Neuronal stem cell (in vitro differentiated cells): ENCODE measurements at places on chromosomes 7 and 10.

DNA sequence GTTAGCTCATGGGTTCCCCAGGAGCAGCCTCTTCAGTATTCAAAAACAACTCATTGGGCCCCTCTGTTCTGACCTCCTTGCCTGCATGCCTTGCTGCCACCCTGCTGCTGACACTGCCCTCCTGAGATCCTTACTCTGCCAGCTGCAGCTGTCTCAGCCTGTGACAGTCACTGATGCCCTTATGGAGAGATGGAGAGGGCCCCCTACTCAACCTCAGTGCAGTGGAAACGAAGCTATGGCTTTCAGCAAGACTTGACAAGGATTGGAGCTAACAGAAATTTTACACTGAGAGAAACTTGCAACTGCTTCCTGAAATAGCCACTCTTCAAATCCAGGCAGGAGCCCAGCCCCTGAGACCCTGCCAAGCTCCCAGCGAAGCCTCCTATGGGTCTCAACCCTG lies 678.3 kb upstream of the C7orf33 start:
- DNase-seq, result no peak

DNA sequence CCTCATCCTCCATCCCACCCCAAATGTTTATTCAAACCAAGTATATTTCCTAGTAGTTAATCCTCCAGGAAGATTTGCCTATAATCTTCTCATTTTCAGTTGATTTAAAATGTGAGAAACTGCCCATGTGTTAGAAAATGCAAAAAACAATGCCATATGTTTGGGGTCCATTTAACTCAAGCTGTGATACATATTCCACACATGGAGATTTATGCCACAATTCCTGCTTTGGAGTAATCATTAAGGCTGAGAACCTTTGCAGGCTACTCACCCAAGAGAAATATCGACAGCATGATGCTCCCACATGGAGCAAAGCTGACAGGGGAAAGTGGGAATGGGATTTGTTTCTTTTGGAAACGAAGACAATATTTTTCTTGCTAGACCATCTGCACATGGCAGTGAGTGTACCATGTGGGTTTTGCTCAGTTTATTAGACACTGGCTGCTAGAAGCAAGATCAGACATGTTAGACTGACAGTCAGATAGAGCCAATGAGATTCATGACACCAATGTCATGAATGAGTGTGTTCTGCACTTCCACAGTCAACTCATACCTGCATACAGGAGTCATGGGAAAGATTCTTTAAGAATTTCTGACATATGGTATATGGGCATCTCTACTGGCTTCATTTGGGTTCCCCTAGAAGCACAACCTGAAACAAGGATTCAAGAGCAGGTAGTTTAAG lies 3.4 kb upstream of the GRM8 start:
- DNase-seq, result no peak

DNA sequence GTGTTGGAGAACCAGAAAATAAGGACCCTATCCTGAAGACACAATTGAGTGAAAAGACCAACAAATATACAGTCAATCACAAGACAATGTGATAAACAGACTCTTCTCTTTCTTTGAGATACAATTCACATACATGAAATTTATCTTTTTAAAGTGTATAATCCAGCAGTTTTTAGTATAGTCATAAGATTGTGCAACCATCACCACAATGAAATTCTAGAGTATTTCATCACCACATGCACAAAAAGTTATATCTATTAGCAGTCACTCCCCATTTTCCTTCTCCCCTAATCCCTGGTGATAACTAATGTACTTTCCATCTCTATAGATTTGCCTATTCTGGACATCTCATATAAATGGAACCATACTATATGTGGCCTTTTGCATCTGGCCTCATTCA lies 8.2 kb upstream of the SORBS1 start:
- no peak for DNase-seq

- DNase-seq, result no peak
Observed at GRCh38 chr7:158959021-158959717, 102.8 kb downstream of the DYNC2I1 start.

GRCh38 chr10:100790761-100791208 lies 45.4 kb downstream of the PAX2 start:
- DNase-seq, result no peak

DNA sequence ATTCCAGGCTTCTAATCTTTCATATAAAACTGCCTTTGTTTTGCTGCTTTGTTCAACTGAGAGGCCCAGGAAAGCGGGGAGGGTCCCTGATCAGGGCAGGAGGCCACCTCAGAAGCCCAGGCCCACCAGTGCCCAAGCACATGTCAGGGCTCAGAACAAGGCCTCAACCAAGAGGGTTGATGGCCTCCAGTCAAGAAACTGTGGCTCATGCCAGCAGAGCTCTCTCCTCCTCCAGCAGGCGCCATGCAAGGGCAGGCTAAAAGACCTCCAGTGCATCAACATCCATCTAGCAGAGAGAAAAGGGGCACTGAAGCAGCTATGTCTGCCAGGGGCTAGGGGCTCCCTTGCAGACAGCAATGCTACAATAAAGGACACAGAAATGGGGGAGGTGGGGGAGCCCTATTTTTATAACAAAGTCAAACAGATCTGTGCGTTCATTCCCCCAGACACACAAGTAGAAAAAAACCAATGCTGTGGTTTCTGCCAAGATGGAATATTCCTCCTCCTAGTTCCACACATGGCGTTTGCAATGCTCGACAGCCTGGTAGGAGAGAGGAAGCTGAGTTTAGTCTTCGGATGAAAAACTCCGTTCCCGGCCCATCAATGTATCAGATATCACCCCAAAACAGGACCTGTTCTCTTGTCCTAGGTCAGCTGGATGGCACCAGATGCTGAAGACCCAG lies 34.0 kb downstream of the PSAP start:
- no peak for DNase-seq

- no peak for DNase-seq
Observed at GRCh38 chr7:33070831-33071230, 8.3 kb upstream of the NT5C3A start.
